A549 treated with RU486 at 1 μM for 4 hours (cell line): ENCODE measurements at places on chromosomes 11 and 22. TPM values are rescaled to one million over a fixed set of nuclear protein-coding genes. Genes with fewer than 3 reads are reported as not detected.

The DUSP8 gene
- total RNA-seq: 1.3 to 2.5 TPM (median 1.7 TPM) in 5 replicates

The SGSM1 gene
- total RNA-seq: 0.27 to 0.45 TPM (median 0.30 TPM) in 5 replicates

The KIF18A gene
- total RNA-seq: 7.5 to 18.1 TPM (median 16.2 TPM) in 5 replicates

The SAA2 gene
- not detected in 5 replicates for total RNA-seq

The C22orf31 gene
- total RNA-seq: not detected in 5 replicates

The SCT gene
- total RNA-seq: not detected in 5 replicates

The KBTBD3 gene
- 0.91 to 2.2 TPM (median 1.7 TPM) in 5 replicates for total RNA-seq

The KCNE3 gene
- total RNA-seq: 0.05 TPM in 1 of 5 replicates, not detected in the others

The SPDYC gene
- not detected in 5 replicates for total RNA-seq
